ENCODE measurements at places on chromosomes 4 and X.

GRCh38 chr4:738781-739280 is 33.2 kb downstream of the PCGF3 start:
- DNase-seq: no peak

DNA sequence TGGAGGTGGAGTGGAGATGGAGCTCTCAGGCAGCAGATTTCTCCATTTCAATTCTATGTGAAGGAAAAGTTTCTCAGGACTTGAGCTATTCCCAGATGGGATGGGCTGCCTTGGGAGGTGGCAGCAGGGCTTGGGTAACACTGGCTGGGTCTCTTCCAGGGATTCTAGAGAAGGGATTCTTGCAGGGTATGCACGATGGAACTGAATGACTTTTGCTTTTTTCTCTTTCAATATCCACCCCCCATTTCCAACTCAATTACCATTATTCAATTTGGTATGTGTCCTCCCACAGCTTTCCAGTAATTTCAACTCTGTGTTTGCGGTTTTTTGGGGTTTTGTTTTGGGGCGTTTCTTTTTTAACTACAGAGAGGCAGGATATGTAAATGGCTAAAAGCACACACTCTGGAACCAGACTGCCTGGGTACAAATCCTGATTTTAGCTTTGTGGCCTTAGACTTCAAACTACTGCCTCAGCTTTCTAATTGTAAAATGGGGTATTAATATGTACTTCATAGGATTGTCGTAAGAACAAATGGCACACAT is 228.8 kb downstream of the EVC2 start:
- no peak for DNase-seq

DNA sequence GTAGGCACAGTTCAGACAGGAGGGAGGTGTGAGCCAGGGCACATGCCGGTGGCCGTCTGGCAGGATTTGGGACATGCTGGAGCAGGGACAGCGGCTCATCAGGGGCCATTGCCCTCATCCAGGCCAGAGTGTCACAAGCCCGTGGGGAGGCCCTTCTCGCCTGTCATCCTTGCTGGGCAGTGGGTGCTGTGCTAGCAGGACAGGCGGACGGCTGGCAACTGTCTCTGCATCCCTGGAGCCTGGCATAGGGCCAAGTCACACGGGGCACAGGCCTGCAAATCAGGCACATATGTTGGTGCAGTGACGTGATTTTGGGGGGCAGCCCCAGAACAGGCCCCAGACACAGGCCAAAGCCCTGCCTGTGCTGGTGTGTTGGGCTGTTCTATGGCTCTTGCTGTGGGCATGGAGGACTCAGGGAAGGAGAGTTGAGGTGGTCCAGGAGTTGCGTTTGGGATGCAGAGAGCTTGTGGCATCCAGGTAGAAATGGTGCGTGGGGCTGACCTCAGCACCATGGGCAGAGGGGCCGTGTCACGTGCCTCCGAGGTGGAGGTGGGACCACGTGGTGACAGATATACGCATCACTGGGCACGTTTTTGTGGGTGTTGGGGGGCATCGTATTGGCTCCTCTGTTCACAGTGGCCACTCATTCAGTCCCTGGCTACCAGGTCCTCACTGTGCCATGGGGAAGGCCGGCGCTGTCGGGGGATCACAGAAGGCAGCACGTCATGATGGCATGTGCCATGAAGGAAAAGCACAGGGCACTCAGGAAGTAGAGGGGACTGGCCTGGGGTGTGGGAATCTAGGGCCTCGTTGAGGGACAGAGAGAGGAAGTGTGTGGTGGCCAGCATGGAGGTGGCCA is 14.6 kb upstream of the MSANTD1 start:
- DNase-seq: no peak

DNA sequence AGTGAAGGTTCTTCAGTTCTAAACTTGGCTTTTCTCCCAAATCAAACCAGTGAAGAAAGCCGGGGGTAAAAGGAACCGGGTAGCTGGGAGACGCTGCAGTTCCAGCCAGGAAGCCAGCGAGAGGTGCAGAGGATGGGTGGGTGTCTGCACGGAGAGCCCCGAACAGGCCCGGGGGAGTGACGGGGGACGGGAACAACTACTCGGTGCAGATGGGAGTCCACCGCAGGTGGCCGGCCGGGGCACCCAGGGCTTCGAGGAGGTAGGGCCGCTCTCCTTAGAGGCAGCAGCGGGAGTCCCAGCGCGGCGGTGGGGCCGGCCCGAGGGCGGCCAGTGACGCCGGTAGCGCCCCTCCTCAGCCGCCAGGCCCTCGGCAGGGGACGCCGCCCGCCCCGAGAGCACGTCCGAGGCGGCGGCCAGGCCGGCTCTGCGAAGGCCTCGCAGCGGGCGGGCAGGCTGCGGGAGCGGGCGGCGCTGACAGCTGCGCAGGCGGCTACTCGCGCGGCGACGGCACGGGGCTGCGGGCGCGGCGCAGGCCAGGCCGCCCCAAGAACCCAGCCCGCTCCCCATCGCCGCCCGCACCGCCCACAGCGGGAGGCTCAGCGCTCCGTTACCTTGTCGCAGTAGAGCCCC is 449 bp downstream of the FBXL5 start:
- DNase-seq: peak; percentile 31

DNA sequence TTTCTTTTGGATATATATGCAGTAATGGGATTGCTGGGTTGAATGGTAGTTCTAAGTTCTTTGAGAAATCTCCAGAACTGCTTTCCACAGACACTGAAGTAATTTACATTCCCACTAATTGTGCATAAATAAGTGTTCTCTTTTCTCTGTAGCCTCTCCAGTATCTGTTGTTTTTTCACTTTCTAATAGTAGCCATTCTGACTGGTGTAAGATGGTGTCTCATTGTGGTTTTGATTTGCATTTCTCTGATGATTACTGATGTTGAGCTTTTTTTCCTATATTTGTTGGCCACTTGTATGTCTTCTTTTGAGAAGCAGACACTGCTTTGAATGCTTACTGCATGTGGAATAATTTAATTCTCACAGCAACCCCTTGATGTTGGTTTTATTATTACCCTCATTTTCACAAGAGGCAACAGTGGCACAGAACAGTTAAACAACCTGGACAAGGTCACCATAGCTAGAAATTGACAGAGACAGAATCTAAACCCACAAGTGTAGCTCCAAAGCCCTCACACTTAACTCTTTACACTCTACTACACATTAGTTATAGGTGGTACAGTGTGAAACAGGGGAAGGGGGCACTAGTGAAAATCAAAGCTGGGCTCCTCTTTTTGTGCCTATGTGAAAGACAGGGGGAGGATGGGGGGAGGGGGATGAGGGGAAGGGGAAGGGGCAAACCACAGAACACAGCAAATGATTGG is 96.1 kb downstream of the REELD1 start:
- DNase-seq: no peak

DNA sequence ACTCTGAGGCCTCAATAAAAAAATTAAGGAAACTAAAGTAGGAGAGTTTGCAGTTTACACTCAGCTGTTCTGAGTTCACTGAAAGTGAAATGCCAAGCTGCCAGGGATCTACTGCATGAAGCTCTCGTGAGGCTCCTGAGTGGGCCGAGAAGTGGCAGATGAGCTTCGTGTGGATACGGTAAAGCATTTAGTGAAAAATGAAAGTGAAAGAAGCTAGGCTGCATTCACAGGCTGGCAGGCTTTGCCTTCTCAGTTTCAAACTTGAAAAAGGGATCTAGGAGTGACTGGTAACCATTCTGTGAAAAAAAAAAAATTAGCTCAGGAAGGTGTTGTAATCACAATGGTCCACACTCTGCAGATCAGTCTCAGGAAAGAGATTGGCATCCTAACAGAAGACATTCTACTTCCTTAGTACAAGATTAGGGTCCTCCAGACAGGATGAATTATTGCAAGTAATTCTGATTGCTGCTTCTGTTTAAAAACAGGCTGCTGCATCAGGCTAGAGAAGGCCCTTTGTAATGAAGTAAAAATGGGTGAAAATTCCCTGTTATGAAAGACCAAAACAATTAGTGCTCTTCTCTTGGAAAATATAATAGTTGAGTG is 679.9 kb downstream of the RPA4 start:
- no peak for DNase-seq

DNA sequence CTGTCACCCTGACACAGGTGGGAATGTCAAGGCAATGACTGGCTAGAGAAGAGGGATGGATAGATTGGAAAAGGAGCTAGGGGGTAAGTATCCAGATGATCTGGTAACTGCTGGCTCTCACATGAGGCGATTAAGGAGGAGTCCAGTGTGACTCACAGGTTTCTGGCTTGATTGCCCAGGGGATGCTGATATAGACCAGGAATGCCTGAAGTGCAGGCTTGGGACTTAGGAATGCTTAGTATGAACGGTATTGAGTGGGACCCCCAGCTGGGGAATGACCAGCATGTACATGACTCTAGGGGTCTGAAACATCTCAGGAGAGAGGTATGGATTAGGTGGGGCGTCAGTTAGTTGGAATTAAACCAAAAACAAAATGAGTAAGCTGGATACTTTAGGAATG is 65.8 kb upstream of the PRPS1 start:
- peak; percentile 92 for DNase-seq

DNA sequence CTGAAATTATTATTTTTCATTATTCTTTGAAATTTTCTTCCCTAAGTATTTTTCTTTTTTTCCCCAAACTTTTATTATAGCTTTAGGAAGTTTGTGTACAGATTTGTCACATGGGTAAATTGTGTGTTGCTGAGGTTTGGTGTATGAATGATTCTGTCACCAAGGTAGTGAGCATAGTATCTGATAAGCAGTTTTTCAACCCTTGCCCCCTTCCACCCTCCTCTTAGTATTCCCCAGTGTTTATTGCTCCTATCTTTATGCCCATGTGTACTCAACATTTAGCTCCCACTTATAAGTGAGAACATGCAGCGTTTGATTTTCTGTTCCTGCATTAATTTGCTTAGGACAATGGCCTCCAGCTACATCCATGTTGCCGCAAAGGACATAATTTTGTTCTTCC is 103.9 kb upstream of the MAGEB2 start:
- no peak for DNase-seq

- DNase-seq: no peak
Measured at GRCh38 chr4:145513020-145513621, 31.5 kb downstream of the SMAD1 start.

DNA sequence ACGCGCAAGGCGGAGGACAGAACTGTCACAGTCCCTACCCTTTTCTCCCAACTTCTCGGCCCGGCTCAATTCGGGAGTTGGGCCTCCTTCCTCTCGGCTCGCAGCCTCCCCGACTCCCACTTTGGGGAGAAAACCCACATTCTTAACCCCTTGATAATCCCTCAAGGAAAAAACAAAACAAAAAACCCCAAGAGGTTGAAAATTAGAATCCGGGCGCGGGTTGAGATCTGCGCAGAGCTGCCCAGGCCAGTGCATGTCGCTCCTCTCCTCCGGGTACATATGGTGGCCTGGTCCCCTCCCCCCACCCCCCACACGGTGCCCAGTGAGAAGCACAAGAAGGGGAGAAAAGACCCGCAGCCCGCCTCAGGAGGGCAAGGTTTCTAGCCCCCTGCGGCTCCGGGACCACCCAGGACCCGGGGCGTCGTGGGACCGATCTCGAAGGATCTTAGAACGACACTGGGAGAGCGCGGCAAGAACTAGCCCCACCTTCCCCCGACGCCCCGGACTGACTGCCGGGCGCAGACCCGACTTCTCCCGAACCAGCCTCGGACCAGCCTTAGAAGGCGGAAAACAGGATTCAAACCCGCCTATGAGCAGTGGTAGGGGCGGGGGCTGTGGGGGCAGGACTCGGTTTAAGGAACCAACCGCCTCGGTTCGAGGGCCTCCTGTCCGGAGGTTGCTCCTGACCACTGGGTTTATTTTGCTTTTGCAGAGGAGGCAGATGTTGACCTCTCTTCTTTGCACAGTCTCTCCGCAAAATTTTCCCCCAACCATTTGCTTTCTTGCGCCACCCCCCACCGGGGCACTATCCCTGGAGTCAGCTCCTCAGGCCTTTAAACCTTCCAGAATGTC is 2.5 kb upstream of the PDGFRA start:
- no peak for DNase-seq

DNA sequence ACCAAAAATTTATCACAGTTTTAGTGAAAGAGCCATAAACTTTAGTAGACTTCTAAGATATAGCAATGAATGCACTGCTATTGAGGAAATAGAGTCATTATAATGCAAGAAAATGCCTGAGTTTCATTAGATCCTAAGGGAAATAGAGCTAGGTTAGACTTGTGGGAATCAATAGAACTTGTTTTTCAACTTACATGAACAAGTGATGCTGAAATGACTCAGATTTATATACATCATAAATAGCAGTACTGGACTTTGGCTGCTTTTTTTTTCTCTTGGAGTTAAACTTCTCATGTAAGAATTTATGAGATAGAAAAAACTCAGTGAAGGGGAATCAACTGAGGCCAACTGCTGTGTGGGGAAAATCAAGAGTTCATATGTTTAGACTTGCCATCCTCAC is 216.5 kb upstream of the AADAT start:
- DNase-seq: no peak

Data from NCI-H226 (cell line).